ENCODE measurements at places on chromosomes 5 and 9.

- peak; percentile 88 for DNase-seq
These were observed 64.7 kb upstream of the SPOCK1 start for GRCh38 chr5:137563646-137564397.

- DNase-seq: no peak
These were observed 237.3 kb downstream of the PBX3 start for GRCh38 chr9:125984461-125984860.

DNA sequence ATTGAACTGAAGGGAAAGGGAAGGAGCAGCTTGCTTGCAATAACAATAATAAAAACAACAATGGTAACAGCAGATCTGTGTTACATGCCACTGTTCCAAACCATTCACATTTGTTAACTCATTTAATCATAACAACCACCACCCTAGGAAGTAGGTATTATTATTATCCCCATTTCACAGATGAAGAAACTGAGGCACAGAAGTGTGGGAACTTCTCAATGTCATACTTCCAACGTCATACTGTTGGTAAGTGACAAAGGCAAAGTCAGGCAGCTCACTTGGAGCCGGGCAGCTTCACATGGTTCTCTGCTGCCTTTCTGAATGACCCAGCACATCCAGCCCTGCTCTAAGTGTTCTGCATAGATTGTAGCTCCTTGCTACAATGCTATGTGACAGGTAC, 72.6 kb downstream of the FOXD1 start:
- no peak for DNase-seq

DNA sequence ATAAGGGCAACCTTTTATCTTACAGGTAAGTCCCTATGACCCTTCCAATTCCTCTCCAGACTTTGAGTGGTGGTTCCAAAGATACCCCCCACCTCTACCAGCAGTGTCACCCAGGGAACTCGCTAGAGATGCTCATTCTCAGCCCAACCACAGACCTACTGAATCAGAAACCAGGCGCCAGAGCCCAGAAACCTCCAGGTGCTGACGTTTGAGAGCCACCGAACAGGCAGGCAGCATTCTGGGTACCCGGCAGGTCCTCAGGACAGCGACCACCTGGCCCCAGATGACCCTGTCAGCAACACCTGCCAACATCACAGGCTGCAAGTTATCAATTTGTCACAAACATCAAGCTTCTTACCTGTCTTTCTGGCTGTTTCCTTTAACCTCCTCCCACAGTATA, 19.5 kb downstream of the RAPGEF1 start:
- no peak for DNase-seq

DNA sequence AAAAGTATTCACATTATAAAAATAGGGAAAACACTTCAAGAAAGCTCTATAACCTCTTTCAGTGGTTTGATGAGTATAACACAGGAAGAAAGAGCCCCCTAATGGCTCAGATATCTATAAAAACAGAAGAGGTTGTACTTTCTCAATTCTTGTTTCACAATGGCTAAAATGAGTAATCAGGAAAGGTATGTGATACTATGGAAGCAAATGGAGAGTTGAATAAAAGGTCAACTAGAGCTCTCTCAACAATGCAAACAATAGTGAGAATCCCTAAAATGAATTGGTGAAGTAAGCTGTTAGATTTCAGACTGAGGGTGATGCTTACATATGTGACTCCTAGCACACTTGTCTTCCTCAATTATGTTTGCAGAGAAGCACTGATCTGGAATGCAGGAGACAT, 584.6 kb upstream of the CDH18 start:
- peak; percentile 95 for DNase-seq

GRCh38 chr9:121768416-121769015, 117.1 kb downstream of the DAB2IP start:
- no peak for DNase-seq

DNA sequence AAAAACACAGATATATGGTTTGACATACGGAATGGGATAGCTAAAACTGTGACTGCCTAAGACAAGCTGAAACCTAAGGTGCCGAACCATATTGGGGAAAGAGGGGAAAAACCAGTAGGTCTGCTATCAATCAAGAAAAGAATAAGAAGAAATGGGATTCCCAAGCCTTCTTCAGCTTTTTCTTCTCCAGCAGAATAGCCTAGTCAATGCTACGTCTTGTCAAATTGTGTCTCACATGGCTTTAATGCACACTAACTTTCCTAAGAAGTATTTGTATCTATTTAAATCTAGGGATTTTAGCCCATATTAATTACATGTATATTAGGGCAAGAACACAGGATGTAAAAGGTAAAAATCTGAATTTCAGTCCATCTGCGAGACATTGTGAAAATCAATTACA, 797 bp upstream of the FBXO38 start:
- peak; percentile 31 for DNase-seq

DNA sequence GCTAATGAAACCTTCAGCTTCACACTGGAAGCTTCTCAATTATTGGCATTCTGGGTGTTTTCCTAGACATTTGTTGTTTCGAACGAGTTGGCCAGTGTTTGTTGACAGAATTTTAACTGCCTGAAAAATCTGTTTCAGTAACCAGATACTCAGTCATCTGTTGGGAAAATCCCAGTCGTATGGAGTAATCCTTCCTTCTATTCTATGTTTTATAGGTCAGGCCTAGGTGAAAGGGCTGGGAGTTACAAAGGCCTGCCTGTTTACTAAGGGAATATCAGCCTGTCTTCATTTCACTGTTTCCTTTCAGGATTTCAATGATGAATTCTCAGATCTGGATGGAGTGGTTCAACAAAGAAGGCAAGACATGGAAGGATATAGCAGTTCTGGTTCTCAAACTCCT, 59.9 kb downstream of the GRAMD2B start:
- peak; percentile 69 for DNase-seq

DNA sequence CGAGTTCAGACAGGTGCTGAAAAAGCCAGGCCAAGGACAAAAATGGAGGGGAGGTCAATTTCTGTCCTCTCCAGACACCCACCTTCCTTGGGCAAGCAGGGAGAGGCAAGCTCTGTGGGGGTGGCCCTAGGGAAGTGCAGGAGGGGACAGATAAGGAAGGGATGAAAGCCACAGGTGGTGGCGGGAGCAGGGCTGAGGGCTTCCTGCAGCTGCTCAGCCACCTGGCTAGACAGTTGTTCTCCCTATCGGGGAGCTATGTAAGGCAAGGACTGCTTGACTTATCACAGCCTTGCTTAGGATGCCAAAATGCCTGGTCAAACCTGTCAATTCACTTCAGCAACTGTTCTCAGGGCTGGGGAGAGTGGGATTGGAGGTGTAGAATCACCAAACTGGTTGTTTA, 266.1 kb downstream of the ZSWIM6 start:
- no peak for DNase-seq

DNA sequence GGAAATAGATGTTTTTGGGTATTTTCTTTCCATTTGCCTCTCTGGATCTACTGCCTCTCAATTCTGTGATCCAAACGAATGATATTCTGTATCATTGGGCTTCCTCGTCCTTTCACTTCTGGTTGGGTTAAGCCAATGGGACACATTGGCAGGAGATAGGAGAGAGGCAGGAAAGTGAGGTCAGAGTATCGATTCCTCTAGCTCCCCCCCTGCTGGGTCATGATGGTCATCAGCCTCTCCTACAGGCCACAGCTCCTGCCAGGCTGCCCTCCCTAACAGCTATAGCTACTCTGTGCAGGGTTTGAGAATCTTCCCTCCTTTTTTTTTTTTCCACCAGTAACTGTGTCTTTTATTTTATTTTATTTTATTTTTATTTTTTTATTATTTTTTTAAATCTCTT, 39.4 kb downstream of the APBA1 start:
- DNase-seq: no peak
